ENCODE measurements at places on chromosomes 4 and X.

- no peak for DNase-seq
These were observed 296 bp upstream of the ADGRL3 start for GRCh38 chr4:61199873-61200186.

DNA sequence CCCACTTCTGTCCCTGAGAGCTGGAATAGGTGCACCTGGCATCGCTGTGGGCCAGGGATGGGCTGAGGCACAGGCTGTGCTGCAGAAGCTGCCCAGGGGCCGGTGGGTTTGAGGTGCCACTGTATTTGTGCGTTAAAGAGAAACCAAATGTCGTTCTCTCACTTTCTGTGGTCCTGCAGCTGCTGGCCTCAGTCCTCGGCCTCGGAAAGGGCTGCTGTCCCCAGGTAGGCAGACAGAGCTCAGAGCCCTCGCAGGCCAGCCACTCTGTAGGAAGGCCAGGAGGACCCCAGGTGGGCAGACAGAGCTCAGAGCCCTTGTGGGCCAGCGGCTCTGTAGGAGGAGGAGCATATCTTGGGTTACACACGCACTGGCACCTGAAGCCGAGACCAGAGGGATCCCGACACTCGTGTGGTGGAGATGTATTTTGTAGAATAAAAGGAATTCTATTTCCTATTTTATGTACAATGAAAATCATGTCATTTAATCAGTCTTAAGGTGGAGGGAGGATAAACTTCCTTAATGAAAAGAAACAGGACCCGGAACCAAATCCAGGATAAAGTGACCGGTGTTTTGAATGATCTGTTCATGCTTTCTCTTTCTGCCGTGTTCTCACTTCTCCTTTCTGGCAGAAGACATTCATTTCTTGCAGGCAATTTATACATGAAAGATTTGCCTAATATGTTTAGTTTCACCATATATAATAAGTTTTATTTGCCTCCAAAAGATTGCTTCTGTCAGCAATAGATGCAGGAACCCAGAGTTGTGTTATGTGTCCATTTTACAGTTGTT lies 54.4 kb upstream of the HGFAC start:
- DNase-seq: no peak

DNA sequence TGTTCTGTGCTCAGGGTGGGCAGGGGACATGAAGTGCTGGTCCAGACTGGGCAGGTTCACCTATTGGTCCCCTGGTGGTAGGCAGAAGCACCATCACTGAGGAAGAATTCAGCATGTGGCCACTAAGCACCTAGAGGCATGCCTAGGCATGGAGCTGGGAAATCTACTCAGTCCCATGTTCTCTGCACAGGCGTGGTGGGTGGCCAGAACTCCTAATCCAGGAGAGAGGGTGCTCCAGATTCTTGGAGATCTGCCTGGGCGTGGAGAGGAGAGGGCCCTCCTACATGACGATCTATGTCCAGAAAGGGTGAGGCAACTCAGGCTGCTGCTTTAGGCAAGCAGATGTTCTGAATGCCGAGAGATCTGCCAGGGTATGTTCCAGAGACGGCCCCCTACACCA lies 44.6 kb upstream of the MAGEC2 start:
- no peak for DNase-seq

DNA sequence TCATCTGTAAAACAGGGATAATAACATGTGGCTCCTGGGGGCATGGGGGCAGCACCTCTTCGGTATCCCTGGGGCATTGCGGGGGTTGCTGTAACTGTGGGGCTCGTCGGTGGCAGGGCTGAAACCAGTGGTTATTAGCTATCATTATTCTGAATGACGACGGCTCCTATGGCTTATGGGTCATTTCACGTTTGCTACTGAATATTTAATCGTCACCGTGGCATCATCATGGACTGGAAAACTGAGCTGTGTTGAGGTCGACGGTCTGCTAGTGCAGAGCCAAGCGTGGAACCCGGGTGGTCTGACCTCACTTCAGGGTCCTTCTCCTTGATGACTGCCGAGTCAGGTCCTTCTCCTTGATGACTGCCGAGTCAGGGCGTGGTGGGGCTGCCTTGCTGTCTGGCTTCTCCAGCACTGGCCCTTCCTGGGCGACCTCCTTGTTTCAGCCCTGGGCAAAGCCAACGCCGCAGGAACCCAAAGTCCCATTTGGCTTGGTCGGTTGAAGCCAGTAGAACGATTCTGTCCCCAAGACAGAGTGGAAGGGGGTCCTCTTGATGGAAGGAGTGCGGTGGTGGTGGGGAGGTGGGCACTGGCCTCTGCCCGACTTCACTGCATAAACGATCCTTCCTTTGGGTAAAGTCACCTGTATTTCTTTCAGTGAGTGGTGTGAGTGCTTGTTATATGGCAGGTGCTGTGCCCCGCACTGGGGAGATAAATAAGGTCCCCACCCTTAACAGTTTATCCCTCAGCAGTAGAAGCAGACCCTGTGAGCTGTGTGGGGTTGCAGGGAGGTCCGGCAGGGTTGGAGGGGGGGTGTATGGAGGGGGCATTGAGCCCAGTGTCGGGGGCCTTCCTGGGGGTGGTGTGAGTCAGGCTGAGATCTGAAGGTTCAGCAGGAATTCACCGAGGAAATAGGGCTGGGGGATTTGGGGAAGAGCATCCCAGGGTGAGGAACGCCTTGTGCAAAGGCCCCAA lies 40.8 kb downstream of the PSAPL1 start:
- DNase-seq: no peak

DNA sequence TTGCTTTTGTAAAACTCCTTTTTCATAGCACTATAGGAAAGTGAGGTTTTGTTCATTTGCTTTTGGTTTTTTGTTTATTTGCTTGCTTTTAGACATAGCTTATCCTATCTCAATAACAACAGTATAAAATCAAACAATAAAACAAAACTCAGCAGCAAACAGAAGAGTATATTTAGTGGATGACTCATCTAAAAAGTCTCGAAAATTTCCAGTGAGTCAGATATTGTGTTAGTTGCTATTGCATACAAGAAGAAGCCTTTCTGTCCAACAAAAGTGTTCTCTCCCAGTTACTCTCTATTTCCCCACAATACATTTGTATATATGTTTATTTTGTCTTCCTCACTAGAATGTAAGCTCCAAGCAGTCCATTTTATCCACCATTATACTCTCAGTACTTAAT lies 36.0 kb upstream of the NPNT start:
- peak; percentile 33 for DNase-seq

DNA sequence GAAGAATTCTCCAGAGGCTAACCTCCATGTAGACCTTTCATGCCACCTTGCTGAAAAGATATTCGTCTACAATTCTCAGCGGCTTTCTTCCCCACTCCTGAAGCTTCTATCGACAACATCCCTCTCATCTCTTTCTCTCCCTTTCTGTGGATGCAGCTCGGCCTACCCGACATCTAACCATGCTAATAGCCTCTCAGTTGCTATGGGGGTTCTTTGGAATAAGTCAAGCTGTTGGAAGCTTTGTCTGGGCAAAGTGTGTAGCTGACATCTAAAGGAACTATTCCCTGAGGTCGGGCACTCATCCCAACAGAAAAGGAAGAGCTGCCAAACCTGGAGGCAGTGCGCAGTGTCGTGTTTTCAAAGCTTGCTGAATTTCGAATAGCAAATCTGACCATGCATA lies 192.1 kb downstream of the RBMX2 start:
- no peak for DNase-seq

DNA sequence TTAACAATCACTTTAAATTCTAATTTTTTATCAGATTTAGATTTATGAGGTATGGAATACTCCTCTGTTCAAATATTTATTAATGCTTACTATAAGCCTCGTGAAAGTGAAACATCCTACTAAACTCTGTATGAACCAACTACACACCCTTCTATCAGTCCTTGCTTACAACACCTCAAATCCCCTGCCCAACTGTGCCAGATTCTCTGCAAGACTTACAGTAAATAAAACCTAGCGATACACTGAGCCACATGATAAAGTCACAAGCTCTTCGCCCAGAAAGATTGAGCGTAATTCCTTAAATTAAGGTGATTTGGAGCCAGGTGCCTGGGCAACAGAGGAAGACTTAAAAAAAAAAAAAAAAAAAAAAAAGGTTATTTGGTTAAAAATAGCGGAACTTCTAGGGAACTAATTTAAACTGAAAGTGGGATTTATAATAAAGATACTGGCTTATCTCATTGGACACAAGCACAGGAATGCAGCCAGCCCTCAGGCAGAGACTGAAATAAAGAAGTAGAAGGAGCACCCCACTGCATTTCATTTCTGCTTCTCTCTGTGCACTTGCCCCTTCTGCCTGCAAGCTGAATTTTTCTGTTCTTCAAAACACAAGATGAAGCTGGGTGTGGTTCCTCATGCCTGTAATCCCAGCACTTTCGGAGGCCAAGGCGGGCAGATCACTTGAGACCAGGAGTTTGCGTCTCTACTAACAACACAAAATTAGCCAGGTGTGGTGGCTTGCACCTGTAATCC lies 17.5 kb upstream of the C4orf36 start:
- DNase-seq: no peak

DNA sequence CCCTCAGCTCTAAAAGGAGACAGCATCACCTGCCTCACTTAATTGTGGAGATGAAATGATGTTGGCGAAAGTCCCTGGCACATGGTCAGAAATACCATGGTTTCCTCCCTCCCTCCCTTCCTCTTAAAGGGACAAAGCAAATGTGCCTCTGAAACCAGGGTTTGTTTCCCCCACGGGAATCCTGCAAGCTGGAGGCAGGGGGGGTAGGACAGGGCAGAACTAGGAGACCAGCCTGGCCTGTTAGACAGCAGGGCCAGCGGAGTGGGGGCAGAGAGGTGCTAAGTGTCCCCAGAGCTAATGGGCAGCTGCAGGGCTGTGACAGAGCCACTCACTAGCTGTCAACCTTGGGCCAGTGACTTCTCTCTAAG lies 5.7 kb downstream of the RTL5 start:
- DNase-seq: no peak

DNA sequence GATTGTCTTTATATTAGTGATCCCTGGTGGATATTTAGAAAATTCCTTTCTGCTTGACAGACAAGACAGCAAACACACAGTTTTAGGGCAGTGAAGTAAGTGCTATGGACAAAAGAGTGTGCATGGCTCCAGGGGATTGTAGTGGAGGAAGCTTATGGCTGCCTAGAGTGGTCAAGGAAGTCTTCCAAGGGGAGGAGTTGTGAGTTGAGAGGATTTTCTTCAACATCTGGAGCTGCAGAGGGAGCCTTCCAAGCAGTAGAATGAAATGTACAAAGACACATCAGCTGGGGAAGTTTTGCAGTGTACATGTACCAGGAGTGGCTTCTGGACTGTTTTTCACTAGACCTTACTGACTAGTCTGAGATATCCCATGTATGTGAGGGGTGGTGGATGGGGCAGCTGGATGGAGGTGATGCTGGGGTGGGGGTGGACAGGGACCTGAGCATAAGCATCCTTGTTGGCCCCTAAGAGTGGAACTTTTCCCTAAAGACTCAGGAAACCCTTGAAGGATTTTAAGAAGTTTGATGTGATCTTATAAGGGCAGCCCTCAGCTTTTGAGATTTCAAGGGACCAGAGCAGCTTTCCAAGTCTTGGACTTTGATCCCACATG lies 160.5 kb upstream of the TAPT1 start:
- no peak for DNase-seq

DNA sequence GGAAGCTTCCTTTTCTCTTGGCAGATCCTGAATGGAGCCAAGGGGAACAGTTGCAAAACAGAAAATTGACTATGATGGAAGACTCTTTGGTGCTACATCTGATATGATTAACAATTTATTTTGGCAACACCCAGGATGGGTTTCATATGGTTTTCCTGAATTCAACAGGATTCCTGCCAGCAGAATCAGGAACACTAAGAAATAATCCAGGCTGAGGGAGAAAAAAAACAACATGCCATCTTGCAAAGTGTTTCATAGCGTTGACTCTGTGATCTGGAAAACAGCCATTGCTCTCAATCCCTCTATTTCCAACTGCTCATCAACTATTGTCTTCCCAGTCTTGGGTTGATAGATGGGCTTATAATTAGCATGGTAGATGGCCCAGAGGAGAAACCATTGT lies 303.8 kb upstream of the KLF3 start:
- DNase-seq: no peak

- DNase-seq: no peak
These were observed 10.1 kb downstream of the DLG3 start for GRCh38 chrX:70454441-70455365.

- no peak for DNase-seq
These were observed 194.0 kb downstream of the COX18 start for GRCh38 chr4:72875545-72875944.

- DNase-seq: no peak
These were observed 240.0 kb downstream of the ARAP2 start for GRCh38 chr4:36004204-36004851.

GRCh38 chrX:44152852-44153251 lies 179.7 kb upstream of the NDP start:
- DNase-seq: no peak

- DNase-seq: no peak
These were observed 110.2 kb upstream of the ADRA2C start for GRCh38 chr4:3655963-3656362.

- no peak for DNase-seq
These were observed 30.4 kb downstream of the RPS3A start for GRCh38 chr4:151129796-151130195.

GRCh38 chr4:76209881-76210280 lies 3.7 kb downstream of the SCARB2 start:
- no peak for DNase-seq

DNA sequence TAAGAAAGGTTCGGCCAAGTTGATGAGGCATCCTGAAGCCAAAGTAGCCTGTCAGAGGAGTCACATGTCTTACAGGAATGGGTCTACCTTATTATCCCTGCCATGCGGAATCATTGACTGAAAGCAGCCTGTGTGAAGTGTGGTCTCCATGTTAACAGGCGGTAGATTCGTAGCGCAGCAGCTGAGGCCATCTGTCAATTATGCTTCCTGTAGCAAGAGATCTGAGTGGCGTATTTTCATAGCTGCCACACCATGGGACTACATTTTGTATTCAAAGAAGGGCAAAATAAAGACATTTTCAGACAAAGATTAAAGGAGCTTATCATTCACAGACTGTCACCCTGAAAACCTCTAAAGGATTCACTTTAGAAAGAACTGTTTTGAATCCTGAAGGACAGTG lies 11.2 kb upstream of the MED14 start:
- no peak for DNase-seq

GRCh38 chrX:126551725-126552312 lies 795 bp downstream of the DCAF12L1 start:
- DNase-seq: no peak

GRCh38 chr4:106454581-106454980 lies 86.0 kb upstream of the GIMD1 start:
- no peak for DNase-seq

DNA sequence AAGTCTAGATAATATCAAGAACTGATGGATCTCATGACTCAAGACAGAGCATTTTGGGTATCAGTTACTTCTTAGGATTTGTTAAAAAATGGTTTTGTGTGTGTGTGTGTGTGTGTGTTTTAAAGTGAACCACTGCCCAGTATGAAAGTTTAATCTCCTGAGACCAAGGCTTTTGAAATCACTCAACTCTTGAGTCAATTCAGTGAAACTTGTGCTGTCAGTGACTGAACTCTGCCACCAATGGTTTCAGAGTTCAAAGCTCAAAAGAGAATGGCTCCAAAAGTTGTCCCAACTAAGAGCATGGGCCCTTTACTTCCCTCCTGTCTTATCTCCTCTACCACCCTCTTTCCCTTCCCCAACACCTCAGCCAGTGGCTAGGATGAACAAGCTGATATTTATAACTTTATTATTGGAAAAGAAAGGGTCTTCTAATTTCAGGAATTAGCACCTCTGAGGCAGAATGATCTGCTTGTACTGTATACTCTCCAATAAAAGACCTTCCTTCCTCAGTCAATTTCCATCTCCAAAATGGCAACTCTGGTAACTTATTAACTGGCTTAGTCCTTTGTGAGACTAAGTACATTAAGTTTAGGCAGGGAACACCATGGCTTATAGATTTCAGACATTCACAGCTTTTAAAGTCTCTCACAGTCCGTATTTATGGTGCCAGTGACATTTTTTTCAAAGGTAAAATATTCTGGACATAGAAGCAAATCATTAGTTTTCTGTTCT lies 152.2 kb downstream of the REPS2 start:
- DNase-seq: no peak
